ENCODE measurements at places on chromosomes 7 and 10. TPM values are rescaled to one million over a fixed set of nuclear protein-coding genes. Genes with fewer than 3 reads are reported as not detected.
A peak's percentile ranks its signal among the peaks of the same experiment; 100 is the strongest.

DNA sequence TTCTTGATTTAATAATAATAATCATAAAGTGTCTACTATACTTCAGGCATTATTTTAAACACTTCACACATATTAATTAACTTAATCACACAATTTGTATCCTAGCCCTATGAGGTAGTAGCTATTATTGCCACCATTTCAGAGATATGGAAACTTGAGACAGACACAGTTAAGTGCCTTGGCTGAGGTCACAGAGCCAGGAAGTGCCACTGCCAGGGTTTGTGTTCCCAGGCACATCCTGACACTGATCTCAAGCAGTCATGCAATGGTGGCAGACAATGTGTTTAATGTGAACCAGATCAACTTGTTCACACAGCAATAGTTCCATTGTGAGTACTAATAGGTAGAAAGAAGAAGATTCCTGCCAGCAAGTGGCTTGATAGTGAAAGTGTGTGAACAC is 666.0 kb downstream of the SUGCT start:
- no peak for DNase-seq

GRCh38 chr7:152956006-152956405 is 196.5 kb downstream of the ACTR3B start:
- no peak for DNase-seq

DNA sequence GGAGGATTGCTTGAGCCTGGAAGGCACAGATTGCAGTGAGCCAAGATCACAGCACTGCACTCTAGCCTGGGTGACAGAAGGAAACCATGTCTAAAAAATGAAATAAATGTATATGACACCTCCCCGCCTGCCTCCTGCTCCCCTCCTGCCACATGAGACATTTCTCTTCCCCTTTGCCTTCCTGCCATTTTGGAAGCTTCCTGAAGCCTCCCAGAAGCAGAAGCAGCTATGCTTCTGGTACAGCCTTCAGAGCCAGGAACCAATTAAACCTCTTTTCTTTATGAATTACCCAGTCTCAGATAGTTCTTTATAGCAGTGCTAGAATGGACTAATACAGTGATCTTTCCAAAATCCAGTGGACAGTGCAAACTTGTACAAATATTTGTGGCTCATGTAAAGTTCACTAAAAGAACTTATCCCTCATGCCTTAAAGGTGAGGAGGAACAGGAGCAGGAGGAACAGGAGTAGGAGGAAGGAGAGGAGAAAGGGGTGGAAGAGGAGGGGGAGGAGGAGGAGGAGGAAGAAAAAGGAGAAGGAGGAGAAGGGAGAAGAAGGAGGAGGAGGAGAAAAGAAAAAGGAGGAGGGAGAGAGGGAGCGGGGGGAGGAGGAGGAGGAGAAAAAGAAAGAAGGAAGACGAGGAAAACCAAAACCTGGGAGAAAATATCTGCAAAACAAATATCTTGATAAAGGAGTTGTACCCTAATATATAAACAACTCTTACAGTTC is 2.8 kb upstream of the ABI1 start:
- no peak for DNase-seq

- DNase-seq, result peak; percentile 88
Measured at GRCh38 chr7:7566651-7567611, at the start of gene MIOS. Gene MIOS (plus strand): TSS chr7:7566884. CDS start chr7:7572476, 5,592 bp downstream.

- DNase-seq, result no peak
Measured at GRCh38 chr10:94264085-94264484, 98.7 kb downstream of the NOC3L start.

GRCh38 chr7:87218796-87219544 is 562 bp downstream of the TMEM243 start:
- DNase-seq, result peak; percentile 94

DNA sequence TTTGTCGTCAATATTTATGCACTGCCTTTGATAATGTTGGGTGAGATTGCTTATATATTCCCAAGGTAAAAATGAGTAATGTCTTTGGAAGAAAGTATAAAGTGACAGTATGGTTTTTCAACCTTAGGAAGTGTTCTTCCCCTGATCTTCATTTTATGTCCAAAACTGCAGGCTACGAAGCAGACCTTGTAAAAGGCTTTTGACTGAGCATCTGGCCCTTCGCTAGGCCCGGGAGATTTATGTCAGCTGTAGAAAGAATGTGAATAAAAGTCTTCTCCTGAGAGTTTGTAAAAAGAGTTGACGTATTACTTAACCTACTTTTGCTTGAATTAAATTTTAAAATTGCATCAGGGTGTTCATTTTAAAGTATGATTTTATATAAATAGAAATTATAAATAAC is 116.8 kb downstream of the CPED1 start:
- DNase-seq, result no peak

DNA sequence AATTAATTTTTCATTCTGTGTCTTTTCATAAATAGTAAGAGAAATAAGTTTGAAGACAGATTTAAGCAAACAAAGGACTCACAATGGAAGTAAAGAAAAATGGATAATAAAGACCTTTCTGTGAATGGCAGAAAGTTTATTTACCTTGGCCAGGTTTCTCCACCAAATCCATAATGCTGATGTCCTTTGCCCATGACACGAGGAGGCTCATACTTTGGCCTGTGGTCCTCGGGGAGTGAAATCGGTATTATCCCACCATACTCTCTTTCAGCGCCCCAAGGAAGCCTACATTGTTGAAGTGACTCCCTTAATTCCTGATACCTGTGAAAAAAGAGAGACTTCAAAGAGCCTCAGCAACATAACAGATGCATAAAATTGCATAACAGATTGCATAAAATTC is 43.1 kb upstream of the CYCS start:
- no peak for DNase-seq

DNA sequence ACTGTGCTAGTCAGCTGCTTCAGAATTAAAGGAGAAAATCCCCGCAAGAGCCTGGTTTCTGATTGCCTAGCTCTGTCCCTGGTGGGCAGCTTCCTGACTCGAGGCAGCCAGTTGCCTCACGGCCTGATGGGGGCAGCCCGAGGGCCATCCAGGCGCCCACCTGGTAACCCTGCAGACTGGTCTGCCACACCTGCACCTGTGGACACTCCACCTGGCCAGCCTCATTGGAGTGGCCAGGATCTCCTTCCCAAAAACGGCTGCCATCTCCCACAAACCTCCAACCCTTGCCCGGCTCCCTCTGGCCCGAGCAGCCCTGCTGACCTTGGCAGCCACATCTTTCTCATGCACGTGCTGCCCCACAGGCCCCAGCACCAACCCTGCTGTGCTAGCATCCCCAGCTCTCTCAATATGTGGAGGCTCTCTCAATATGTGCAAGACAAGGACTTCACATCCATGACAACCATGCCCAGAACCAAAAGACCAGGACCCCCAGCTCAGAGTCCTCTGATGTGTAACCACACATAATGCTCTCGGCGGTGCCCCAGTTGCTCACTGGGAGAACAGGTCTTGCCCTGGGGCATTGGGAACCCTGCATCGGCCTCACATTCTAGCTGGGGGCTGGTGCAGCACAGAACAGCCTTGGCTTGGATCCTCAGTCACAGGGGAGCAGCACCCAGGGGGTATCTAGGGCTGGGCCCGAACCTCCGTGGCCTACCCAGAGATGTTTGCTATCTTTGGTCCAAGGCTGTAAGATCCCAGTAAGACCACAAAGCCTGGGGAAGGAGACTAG is 14.6 kb downstream of the DRGX start:
- DNase-seq, result no peak

DNA sequence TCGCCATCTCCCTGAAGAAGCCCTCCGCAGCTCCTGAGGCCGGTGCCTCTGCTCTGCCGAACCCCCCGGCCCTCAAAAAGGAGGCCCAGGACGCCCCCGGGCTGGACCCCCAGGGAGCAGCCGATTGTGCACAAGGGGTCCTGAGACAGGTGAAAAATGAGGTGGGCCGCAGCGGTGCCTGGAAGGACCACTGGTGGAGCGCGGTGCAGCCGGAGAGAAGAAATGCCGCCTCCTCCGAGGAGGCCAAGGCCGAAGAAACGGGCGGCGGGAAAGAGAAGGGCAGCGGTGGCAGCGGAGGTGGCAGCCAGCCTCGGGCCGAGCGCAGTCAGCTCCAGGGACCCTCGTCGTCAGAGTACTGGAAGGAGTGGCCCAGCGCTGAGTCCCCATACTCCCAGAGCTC is 85.1 kb upstream of the SH2B2 start:
- DNase-seq, result no peak

DNA sequence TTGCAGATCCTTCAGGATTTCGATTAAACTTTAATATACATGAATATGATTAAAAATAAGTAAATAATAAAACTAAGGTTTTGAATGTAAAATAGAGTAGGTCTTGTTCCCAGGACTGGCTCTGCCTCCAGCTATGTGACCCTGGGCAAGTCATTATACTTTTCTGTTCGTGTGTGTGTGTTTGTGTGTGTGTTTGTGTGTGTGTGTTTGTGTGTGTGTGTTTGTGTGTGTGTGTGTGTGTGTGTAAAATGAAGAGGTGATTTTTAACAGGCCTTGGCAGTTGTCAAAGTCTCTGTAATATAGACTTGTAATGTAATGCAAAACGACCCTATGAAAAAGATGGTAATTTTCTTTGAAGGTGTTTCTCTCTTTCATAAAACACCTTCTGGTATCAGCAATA is 79.2 kb downstream of the HGF start:
- DNase-seq, result no peak

DNA sequence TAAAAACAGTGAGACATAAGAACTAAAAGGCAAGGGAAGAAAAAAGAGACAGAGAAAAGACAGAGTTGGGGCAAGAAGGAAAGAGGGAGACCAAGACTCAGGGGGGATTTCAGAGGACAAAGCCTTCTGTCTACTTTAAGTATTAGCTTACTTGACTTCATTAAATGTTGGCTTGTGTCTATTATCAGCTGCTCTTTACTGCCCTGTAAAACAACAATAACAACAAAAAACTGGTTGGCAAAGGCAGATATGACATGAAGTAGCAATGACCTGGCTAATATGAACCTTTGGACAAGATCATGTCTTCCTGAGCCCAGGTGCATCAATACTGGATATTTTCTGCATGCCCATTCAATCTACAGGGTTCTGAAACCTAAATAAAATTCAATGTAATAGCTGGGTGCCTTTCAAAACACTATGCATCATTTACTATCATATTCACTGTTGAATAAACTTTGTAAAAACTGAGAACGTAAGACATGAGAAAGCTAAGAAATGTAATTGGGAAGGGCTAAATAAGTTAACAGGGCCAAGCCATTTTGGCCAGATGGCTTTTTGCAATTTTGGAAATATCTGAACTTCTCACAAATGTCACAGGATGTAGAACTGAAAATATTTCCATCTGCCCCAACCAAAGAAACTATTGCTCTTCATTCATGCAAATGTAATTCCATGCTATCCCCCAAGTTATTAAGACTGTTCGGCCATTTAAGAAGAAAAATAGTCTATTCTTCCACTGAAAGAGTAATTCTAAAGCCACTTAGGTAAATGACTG is 49.4 kb downstream of the LRRN3 start:
- no peak for DNase-seq

DNA sequence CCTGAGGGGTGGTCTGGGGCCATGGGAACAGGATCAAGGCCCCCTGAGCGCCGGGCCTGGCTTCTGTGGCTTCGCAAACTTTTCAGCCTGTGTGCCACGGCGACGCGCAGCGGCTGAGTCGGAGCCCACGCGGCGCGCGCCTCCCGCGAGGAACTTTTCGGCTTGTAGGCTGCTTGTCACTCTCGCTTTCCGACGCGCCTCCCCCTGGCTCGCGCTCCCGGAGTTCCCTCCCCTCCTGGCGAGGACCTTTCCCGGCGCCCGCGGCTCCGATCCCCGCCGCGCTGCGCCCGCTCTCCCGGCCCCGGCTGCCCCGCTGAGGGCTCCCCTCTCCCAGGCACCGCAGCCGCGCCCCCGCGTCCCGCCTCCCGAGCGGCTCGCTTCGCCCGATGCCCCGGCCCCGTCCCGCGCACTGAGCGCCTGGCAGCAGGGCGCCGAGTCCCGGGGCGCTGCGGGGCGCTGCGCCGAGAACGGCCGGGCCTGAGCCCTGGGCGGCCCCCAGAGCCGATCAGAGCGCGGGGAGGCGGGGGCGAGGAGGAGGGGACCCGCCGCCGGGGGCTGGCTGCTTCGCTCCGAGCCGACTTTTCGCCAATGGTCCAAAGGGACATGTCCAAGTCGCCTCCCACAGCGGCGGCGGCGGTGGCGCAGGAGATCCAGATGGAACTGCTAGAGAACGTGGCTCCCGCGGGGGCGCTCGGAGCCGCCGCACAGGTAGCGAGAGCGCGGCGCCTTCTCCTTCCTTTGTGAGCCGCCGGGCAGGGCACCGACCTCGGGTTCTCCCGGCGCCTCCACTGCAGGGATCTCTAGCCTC is at the start of gene CACNB2:
CACNB2 (plus strand) TSS at position 276 of the 808 bp plus-strand sequence.
- peak; percentile 82 for DNase-seq

- peak; percentile 54 for DNase-seq
Measured at GRCh38 chr10:24207781-24208611, 942 bp upstream of the KIAA1217 start.

GRCh38 chr7:79434098-79434497 is 19.4 kb downstream of the MAGI2 start:
- no peak for DNase-seq

- peak; percentile 44 for DNase-seq
Measured at GRCh38 chr10:117175215-117175900, 21.9 kb upstream of the KCNK18 start.

DNA sequence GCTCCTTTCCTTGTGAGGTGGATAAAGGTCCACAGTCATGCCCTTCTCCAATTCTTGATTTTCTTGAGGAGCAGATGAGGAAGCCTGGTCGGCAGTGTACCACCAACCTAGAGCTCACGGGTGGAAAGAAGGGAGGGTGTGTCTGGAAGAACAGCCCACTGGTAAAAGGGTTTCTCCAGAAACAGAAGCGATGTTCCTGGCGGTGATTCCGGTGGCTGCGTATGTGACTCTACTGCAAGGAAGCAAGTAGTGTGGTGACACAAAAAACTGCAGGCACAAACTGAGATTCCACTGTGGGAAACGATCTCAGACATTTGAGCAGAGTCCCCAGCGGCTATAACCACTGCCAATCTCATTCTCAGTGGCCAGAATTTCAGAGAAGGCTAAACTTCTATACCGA is 65.9 kb upstream of the ATP6V0A4 start:
- DNase-seq, result no peak

DNA sequence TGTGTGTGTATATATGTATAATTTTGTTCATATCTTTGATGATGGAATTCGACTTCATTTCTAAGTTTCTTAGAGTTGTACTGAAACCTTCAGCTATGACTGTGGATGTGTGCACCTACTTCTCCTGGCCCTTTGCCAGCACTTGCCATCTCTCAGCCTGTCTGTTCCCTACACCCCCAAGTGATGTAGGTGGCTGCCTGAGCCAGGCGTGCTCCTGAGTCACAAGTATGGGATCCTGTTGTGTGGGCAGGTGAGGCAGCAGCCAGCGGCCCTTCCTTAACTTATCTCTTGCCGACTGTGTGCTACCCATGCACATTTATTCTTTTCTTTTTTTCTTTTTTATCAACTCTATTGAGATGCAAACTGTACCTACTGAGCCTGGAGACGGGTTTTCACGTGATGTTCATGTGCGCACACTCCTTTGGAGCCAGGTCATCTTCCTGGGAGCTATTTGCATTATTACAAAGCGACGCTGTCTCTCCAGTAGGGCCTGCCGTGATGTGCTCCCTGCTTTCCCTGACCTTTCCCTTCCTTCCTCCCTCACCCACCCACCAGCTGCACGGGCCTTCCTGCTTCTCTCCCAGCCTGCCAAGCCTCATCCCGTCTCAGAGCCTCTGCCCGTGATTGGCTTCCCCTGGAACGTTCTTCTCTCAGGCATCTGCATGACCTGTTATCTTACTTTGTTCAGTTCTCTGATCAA is 31.3 kb upstream of the GALNT11 start:
- no peak for DNase-seq

- DNase-seq, result peak; percentile 17
Measured at GRCh38 chr7:11831156-11831735, 752 bp downstream of the THSD7A start.

TRIM50 gene
- 1.0 TPM for total RNA-seq

SLC16A9 gene
- 63.8 TPM for total RNA-seq

MUC12 gene
- total RNA-seq, result not detected

OLAH gene
- total RNA-seq, result not detected

WNT8B gene
- not detected for total RNA-seq

IFIT1 gene
- total RNA-seq, result 5.5 TPM

ERVW-1 gene
- not detected for total RNA-seq

TEX47 gene
- 0.40 TPM for total RNA-seq

All from thyroid gland (tissue), 4 donors.